NCI-H1436 (cell line): ENCODE measurements at places on chromosomes 3 and 15.
A peak's percentile ranks its signal among the peaks of the same experiment; 100 is the strongest.

DNA sequence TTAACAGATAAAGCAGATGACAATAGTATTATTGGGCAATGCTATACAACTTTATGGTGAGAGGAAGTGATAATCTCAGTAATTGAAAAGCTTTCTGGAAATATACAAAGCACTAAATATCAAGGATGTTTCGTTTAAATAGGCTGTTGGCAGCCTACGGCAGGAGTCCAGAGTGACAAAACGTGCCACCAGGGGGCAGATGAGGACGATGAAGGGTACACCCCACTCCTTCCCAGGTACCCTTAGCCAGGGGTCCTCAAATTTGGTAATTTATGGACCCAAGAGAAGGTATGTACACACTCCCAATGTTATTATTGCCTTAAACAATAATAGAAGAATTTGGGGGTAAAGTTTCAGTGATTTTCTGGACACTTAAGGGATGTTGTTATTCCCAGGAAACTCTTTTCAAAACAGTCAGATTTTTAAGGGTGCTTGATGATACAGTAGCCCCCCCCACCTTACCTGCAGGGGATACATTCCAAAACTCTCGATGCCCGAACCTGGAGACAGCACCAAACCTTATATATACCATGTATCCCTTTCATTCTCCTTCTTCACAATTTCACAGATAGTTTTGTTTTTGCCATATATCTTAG is 1.4 kb upstream of the MAGEL2 start:
- peak; percentile 65 for DNase-seq

GRCh38 chr15:32983679-32984078 is 210.8 kb downstream of the FMN1 start:
- DNase-seq: no peak

- no peak for DNase-seq
Measured at GRCh38 chr3:184815046-184815930, 3.3 kb downstream of the VPS8 start.

DNA sequence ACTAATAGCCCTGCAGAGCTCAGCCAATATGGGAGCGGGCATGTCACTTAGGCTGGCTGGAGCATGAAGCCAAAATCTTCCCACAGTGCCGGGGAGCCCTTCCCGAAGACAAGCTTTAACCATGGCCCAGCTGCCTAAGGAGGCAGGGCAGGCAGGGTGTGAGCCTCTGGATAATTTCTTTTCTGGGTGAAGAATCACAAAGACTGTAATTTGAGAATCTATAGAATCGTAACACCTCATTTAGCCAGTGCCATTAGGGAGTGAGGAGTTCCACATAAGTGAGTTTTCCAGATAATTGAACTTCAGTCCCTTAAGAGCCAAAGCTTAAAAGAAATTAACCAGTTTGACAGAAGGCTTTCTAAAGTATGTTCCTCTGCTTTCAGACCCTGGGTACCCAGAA is 40.2 kb upstream of the TLE3 start:
- DNase-seq: no peak

DNA sequence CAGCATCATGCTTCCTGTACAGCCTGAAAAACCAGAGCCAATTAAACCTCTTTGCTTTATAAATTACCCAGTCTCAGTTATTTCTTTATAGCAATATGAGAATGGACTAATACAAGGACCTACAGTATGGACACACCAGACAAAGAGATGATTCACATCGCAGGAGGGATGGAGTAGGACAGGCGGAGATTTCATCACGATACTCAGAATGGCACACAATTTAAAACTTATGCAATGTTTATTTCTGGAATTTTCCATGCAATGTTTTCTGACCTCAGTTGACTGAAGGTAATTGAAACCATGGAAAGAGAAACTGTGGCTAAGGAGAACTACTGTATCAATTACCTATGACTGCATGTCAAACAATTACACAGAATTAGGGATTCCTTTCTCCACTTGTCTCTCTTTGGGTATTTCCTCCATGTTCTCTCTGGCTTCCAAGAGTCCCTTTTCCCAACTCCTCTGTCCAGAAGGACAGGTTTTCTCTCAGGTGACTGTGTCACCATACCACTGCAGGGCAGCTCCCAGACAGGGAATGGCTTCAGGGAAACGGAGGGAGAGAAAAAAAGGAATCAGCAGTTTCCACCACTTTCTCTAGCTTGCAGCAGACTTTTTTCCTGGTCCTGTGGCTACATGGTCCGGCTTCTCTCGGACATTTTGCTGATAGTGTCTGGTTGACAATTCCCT is 3.0 kb upstream of the ANO10 start:
- DNase-seq: no peak

- no peak for DNase-seq
Measured at GRCh38 chr15:70092464-70093027, 5.2 kb downstream of the TLE3 start.

DNA sequence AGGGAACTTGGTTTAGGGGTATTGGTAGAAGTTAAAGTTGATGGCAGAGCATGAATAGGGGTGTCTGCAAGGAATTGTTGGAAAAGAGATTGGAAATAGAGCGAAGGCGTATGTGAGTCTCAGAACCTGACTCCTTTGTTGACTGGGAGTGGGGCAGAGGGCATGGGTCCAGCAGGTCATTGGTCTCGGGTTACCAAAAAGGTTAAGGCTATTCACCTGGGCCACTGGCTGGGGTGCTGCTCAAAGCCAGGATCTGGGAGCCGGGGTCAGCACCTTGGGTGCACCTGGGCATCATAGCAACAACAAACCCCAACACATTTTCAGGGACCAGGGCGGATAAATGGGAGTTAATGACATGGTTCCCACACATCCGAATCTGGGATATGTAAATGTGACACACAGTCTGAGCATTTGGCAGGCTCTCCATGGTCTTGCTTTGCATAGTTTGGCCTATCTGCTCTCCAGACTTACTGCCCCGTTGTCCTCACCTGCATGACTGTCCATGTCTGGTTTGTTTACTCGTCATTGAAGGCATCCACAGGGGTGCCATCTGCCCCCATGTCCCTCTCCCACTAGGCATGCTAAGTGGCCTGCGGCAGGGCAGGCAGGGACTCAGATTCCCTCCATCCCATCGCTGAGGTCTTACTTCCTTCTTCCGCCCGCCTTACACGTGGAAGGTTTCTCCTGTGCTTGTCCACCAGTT is 10.1 kb downstream of the KLF13 start:
- DNase-seq: no peak
